Stimulated activated CD8-positive, alpha-beta memory T cell treated with anti-CD3 and anti-CD28 coated beads, Interleukin-15, amount 100 ng/mL, for 4 hours (primary cell): ENCODE measurements at places on chromosomes 11 and 22.

DNA sequence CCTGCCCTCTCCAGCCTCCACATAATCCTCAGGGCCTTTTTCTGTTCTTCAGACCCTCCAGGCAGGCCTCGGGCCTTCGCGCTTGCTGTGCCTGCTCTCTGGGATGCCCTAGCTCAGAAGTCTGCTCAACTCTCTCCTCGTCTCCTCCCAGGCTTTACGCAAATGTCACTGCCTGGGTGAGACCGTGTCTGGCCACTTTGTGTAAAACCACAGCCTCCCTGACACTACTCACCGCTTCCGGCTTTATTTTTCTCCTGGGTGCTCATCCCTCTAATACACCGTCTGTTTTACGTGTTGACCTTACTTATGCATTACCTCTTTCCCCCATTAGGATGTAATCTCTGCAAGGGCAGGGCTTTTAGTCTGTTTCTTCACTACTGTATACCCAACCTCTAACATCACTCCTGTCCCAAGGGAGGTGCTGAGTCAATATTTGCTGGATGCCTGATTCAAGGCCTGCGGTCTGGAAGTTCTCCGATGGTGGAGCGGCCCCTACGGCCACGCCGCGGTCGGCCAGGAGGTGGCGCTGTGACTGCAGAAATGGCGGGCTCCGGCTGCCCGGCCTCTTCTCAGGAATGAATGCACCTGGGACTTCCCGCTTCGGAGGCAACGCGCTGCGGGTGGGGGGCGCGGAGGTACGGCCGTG lies 58.2 kb upstream of the THY1 start:
- peak; percentile 18 for DNase-seq

GRCh38 chr11:131807876-131808275 lies 437.5 kb downstream of the NTM start:
- no peak for DNase-seq

DNA sequence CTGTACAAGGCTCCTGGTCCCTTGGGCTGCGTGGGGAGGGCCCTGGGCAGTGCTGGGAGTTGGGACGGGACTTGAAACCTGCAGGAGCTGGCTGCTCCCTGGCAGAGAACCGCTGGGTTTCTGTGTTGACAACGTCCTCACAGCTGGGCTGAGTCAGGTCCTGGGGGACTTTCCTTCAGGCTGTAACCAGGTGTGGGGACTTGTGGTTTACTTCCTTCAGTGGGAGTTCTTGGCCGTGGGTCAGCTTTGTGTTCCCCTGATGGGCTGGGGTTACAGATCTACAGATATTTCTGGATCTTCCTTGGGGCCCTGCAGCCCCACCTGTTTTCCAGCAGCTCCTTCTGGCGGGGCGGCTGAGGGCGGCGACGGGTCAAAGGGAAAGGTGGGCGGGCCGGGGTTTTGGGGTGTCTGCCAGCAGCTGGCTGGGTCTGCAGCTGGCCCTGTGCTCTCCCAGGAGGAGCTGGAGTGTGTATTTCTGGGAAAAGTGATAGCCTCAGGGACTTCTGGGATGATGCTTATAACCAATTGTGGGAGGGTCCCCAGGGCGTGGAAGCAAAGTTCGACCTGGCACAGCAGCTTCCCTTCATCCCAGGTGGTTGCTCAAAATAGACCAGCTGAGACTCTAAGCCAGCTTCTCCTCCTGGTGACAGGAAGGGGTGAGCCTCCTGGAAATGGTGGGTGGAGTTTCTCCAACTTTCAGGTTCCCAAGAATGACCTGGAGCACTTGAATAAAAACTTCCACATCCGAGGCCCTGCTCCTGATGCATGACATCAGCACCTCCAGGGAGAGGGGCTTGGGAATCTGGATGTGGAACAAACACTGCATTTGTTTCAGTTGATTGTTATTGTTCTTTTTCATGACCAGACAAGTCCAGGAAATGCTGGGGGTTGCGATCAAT lies 19.1 kb downstream of the ST14 start:
- DNase-seq = no peak

DNA sequence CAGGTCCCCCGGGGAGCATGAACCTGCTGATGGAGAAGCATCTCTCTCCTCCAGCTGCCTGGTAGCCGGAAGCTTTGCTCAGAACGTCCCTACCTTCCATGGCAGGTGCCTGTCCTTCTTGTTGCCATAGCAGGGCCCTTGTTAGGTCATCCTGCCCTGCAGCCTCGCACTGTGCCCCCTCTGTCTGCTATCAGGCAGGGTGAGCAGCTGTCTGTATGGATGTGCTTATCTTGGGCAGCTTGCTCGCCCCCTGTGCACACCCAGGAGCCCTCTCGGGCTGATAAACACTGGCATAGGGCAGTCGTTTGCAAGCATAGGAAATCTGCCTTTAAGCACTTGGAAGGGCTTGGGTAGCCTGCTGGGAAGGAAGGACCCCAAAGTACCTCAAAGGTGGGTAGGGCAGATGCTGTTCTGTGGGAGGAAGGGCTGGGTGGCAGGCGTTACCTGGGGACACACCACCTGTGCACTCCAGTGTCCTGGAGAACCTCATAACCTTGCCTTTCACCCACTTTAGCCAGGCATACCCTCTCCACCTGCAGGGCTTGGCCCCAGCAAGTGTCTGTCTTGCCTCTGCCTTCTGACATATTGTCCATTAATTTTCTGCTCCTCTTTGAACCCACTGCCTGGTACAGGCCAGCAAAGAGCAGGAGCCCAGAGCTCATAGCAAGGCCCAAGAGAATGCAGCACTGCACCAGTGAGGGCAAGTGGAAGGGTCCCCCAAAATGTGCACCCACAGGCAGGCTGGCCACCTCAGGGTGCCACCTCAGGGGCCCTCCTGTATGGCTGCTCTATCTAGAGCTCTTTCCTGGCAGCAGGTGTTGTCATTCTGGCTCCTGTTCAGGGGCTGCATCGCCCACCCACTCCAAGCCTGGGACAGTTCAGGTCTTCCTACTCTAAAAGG lies 8.0 kb upstream of the COMT start:
- no peak for DNase-seq

GRCh38 chr11:79122759-79123158 lies 318.1 kb downstream of the TENM4 start:
- no peak for DNase-seq

DNA sequence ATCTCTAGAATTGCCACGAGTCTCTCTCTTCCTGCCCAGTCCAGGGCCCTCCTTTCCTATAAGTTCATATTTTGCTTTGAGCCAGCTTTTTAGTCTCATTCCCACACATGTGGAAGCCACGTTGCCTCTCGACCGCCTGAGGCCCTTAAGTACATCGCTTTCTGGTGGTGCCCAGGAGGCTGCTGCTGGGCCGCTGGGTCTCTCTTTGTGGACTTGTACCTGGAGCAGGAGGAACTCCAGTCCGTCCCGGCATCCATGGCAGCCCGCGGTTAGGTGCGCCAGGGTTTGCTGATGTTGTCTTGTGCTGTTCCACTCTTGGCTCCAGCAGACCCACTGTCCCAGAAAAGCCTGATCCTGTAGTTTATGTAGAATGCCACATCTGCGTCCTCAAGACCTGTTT lies 41.0 kb downstream of the NAT10 start:
- DNase-seq = no peak

DNA sequence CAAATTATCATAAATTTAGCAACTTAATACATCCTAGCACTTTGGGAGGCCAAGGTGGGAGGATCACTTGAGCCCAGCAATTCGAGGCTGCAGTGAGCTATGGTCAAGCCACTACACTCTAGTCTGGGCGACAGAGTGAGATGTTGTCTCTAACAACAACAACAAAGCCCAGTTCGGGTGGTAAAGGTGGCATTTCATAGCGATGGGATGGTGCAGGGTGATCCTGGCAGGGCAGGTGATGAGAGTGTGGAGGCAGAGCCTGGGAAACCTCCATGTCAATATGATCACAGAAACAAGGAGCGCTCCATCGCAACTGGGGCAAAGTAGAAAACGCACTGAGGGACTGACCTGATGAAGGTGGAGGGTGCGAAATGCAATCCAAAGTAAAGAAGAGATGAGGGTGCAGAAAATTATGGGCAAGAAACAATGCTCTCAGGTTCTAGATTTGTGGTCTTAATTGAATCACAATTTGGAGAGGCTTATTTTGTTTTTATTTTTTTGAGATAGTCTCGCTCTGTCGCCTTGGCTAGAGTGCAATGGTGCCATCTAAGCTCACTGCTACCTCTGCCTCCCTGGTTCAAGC lies 32.8 kb upstream of the CLDN5 start:
- DNase-seq = no peak

DNA sequence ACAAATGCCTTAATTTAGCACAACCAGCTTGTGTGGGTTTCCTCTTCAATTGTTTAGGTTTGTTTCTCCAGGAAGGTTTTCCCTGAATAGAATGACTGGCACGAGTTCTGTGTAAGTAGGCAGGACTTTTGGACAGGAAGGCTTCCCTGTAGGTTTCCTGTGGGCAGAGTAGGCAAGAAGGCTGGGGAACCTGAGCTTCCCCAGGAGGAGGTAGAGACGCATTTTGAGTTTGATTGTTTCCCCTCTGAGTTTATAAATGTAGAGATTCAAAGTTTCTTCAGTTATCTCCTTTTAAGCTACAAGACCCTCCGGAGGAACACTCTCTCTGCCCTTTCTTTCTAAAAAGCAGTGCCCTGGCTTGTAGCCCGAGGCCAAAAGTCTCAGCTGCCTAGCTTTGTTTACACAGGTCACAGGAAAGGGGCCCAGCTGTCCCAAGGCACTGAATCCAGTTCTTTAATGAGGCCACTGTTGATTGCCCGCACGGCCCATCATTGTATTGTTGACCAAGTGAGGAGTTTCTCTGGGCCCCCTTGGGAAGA lies 66.6 kb upstream of the RDX start:
- no peak for DNase-seq

GRCh38 chr22:25839755-25840154 lies 97.8 kb downstream of the MYO18B start:
- no peak for DNase-seq

- DNase-seq = no peak
Measured at GRCh38 chr11:46916286-46917108, 1.9 kb downstream of the LRP4 start.

DNA sequence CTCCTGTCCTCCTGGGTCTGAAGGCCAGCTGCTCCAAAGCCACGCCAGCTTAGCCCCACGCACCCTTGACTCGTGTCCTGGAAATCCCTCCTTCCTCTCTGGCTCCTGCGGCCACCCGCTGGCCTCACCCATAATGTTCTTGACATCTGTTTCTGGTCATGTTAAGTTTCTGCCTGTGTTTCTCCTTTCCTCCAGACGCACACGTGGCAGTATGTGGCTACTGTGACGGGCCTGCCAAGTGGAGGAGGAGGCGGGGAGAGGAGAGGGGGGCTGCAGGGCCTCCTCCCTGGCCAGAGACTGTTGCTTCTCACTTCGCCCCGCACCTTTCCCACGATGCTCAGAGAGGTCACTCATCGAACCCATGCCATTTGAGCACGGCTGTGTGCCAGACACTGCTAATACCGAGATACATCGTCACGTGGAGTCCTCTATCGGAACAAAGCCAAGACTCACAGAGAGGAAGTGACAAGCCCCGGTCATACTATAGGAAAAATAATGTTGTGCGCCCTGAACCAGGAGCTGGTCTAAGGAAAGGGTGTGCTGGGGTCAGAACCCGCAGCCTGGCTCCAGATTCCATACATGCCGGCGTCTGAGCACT lies 11.5 kb downstream of the C1QTNF6 start:
- no peak for DNase-seq

DNA sequence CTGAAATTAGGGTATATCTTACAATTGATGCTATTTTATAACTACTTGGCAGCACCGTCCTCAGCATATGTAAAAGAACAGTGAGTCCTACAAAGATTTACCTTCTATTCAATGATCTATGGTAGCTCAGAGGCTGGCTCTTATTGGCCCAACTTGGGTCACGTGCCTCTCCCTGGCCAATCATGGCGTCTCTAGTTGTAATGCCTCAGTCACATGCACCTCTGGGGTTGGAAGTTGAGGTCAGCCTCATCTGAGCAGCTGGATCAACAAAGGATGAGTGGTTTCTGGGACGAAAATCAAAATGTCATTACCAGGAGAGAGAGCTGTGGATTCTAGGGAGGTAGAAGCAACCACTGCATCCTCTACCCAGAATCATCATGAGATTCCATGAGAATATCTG lies 22.9 kb upstream of the ASPHD2 start:
- no peak for DNase-seq

GRCh38 chr22:21946262-21946925 lies 6.3 kb downstream of the PPM1F start:
- no peak for DNase-seq

- DNase-seq = no peak
Measured at GRCh38 chr22:42769574-42770447, 49.1 kb upstream of the A4GALT start.

GRCh38 chr11:1866226-1866625 lies 13.3 kb downstream of the LSP1 start:
- no peak for DNase-seq

DNA sequence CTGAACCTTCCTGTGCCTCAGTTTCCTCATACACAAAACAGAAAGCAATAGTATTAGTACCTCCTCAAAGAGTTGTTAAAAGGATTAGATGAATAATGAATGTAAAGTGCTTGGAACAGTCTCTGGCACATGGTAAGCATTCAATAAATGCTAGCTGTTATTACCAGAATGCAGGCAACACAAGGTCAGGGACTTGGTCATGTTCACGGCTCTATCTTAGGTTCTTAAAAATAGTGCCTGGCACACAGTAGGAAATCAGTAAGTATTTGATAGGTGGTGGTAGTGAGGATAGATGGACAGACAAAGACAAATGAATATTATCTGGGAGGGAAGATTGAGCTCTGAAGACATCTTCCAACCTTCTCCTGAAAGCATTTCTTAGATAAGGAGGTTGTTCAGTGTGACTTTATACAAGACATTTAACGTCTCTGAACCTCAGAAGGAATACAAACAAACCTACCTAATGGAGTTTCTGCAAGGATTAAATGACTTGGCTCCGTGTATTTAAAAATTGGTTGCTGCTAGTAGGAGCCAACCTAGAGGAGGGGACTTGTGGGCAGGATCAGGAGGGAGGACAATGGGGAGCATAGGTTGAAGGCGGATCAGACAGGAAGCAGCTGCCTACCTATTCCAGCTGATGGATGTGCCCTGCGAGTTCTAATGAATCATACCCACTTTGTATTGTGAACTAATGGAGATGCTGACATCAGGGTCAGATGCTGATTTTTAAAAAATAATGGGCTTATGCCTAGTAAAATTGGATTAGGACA lies 94.1 kb downstream of the DBX1 start:
- DNase-seq = no peak

- DNase-seq = no peak
Measured at GRCh38 chr22:20816559-20816958, 42.1 kb downstream of the PI4KA start.
